Keratinocyte (primary cell): ENCODE measurements at places on chromosomes 5 and 9.

DNA sequence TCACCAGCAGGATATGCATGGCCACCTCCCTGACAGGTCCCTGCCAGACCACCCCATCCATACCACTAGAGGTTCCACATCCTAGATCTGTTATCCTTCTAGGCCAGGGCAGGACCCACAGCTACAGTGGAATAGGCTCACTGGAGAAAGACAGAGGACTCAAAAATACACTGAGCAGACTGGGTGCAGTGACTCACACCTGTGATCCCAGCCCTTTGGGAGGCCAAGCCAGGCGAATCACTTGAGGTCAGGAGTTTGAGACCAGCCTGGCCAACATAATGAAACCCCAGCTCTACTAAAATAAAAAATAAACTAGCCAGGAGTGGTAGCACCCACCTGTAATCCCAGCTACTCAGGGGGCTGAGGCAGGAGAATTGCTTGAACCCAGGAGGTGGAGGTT, 56.5 kb upstream of the TESK1 start:
- DNase-seq: no peak

DNA sequence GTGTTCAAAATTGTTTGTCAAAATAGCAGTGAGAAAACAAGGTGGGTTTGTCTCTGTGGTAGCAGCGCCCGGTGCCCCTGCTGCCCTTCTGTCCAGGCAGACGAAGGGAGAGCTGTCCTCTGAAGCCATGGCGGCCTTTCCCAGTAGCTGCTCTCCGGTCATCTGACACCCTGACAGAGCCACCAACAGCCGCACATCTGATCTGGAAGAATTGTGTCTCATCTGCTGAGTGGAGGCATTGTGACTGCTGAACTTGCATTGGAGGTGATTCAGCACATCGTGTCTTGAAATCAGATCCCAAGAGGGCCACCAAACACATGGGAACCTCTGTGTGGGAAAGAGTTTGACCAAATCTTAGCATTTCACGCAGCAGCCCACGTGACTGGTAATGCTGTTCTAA, 337.6 kb upstream of the IRX1 start:
- DNase-seq: no peak

DNA sequence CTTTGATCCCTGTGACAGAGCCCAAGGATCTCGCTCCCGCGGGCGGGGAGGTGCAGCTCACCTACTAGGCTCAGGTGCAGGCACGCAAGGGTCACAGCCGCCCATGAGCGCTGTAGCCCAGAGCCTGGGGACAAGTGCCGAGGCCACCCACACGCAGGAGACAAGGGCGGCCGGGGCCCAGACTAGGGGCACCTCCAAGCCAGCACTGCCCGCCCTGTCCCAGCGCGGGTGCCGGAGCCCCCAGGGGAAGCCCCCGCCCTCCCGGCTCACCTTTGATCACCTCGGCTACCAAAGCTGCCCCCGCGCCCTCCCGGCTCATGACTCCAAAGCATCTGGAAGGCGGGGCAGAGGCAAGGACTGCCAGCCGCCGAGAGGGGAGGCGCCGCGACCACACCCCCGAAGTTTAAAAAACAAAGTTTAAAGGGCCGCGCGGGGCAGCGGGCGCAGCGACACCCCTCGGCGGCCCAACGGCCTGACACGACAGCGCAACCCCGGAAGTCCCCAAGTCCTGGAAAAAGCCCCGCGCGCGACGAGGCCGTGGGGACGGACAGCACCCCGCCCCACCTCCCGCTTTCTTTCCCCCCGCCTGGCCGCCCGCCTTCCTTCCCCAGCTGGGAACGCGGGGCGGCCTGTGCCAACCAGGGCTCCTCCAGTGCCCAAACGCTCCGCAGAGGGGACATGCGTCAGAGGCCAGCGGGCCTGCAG, 53.0 kb downstream of the CDC14B start:
- no peak for DNase-seq

DNA sequence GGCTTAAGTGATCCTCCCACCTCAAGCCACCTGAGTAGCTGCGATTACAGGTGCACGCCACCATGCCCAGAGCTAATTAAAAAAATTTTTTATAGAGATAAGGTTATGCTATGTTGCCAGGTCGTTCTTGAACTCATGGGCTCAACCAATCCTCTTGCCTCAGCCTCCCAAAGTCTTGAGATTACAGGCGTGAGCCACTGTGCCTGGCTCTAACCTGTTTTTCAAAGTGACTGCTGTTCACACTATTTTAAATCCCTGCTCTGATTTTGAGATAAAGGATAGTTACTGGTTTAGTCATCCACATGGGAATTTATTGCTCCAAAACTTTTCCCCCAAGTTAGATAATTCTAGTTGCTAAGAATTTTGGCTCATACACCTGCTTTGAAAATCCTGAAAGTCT, 48.2 kb upstream of the MTMR12 start:
- DNase-seq: no peak

- no peak for DNase-seq
These were observed 10.9 kb downstream of the EXOC3 start for GRCh38 chr5:453725-454481.

DNA sequence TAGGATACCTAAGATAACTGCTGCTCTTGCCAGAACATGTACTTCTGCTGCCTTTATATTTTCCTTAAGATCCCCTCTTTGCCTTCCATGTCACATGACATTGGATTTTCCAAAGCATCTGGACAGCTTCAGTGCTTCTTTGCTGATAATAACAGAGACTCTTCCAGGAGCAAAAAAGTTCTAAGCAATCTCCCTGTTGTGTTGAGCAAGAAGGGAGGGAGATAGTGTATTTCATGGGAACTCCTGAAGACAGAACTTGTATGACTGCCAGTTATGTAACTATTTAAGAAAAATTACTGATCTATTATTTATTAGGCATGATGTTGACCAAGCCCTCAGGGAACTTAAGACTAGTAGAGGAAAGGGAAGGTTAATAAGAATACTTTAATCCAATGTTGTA, 454.7 kb downstream of the SPATA31D1 start:
- no peak for DNase-seq

DNA sequence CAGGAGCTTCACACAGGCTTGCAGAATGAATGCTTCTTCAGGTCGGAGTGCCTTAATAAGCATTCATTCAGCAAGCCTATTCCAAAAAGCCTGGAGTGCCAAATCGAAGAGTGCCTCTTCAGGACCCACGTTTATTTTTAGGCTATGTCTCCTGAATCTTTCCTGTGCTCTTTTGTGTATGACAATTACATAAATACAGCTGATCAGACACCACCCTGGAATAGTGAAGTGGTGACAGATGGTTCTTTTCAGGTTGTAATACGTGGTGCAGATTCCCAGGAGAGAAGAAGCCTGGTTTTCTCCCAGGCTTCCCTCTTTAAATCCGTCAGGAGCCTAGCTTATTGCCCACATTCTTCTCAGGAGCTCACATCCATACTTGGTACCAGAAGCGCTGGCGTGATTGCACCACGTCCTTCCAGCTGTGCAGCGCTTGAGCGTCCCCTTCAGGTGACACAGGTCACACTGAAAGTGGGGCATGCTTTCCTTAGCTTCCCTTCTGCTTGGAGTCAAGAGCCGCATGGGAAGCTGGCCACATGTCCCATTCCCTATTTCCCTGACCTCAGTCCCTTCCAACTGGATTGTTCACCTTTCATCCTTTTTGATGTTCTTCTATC, 123.1 kb downstream of the ADCY2 start:
- no peak for DNase-seq

DNA sequence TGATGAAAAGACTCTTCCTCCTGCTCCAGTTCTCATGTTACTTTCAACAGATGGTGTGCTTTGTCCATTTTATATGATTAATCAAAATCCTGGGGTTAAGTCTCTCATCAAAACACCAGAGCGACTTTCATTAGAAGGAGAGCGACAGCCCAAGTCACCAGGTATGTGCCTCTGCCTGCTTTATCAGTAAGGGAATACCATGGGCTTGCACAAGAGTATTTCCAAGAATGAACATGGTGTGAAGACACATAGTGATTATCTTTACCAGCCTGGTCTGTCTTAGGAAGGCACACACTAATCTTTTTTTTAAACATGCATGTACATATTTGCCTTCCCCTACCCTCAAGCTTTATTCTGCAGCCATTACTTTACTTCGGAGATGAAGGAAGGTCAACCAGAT, 15.2 kb downstream of the NUP214 start:
- no peak for DNase-seq

- DNase-seq: no peak
These were observed 5.1 kb downstream of the NRARP start for GRCh38 chr9:137296670-137297664.
